ENCODE measurements at places on chromosomes 1 and 21. TPM values are rescaled to one million over a fixed set of nuclear protein-coding genes. Genes with fewer than 3 reads are reported as not detected.

DNA sequence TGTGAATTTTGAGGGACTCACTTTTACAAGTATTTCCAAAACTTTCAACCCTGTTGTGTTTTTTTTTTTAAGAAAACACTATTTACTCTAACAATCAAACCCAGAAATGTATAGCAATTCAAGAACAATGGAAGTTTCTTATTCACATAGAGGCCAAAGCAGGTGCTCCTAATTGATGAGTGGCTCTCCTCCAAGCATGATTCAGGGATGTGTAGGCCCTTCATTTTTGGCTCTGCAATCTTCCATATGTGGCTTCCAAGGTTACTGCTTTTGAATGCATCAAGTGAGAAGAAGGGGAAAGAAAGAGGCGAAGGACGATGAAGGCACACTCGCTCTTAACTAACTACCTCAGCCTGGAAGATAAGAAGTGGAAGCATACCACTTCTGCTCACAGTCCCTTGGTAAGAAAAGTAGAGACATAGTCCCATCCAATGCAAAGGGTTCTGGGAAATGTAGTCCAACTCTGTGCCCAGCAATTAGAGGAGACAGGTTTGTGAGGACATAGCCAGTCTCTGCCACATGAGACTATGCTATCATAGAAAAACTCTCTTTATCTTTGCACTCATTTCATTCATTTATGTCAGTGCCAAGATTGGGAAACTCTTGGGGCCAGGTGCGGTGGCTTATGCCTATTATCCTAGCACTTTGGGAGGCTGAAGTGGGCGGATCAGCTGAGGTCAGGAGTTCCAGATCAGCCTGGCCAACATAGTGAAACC, 46.0 kb downstream of the OPTC start:
- no peak overlapping the region for H3K4me3 ChIP-seq
- H3K27ac ChIP-seq = no peak overlapping the region
- H3K27me3 ChIP-seq = peaks cover 5% of the 10 kb centered on the region
- no peaks in the 10 kb centered on the region for H3K36me3 ChIP-seq

Gene CCDC27
- total RNA-seq = not detected

DNA sequence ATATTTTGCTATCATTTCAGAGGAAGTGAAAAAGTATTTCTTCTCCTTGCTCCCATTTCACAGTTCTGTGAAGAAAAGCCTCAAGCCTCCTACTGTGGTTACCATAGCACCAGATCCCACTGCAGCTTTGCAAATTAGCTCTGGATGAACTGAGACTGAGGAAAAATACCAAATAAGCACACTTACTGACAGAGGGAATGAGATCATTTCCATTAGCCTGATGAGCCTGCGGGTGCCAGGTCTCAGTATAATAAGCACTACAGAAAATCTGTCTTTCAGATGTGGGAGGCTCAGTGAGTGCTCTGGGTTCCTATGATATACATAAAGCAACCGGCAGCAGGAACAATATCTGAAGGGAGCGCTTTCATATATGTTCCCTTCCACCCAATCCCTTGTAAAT, 21.4 kb downstream of the XKR8 start:
- no peak overlapping the region for H3K4me3 ChIP-seq
- H3K4me1 ChIP-seq = no peaks in the 10 kb centered on the region
- no peaks in the 10 kb centered on the region for H3K27me3 ChIP-seq
- no peak overlapping the region for H3K27ac ChIP-seq
- peaks cover 11% of the 10 kb centered on the region for H3K36me3 ChIP-seq

DNA sequence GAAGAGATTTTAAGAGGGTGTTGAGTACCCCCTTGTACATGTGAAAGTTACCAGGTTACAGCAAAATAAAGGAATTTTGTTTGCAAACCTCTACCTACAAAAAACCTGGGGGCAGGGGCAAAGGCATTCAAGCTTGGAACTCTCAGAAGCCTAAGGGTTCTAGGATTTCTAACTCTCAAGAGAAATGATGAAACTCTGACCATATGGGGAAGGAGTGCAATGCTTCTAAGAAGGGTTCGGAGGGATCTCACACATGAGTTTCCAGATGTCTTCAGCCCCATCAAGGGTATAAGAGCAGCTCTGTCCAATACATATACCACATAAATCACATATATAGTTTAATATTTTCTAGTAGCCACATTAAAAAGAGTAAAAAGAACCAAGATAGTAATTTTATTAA, 7.3 kb upstream of the FCGR2A start:
- H3K27me3 ChIP-seq = peaks cover 43% of the 10 kb centered on the region
- no peaks in the 10 kb centered on the region for H3K36me3 ChIP-seq
- no peak for DNase-seq
- H3K4me1 ChIP-seq = peaks cover 9% of the 10 kb centered on the region
- H3K4me3 ChIP-seq = no peak overlapping the region

Gene HSF2BP
- total RNA-seq = 0.24 TPM

GRCh38 chr1:76269155-76269554, 194.6 kb downstream of the ST6GALNAC3 start:
- peak; percentile 34 for DNase-seq
- peak overlapping the region; percentile 11 for H3K4me3 ChIP-seq
- peaks cover 66% of the 10 kb centered on the region for H3K4me1 ChIP-seq
- H3K36me3 ChIP-seq = no peaks in the 10 kb centered on the region
- H3K27me3 ChIP-seq = no peaks in the 10 kb centered on the region

Gene HCRTR1
- total RNA-seq = not detected

DNA sequence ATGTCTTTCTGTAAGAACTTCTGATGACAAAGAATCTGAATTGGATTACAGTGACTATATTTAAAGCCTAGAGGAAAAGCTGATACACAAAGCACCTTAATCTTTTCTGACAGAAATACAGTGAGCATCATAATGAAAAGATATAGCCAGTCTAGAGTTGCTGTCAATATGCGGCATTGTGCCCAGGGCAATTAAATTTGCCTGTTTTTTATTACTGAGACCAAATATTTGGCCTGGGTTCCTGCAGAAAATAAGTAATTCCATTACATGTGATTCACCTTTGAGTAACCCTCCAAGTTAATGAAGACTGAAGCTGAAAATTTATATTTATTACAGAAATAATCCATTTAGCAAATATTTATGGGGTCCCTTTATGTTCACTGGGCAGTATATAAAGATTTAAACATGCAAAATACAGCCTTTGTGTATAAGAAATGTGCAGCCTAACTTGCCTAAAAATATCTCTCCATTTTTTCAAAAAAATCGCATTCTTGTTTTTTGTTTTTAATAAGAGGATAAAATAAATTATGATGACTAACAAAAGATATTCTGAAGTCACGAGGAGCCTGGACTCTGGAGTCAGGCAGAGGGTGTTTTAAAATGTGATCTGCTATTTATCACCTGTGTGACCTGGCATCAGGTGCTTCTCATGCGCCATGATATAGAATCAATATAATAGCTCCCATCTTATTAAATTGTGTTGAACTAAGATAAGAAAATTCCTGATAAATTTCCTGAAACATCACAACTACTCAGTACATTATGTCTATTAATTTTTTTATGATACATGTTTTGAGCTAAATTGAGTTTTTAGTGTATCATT, 83.6 kb downstream of the SGIP1 start:
- no peak overlapping the region for H3K4me3 ChIP-seq
- no peaks in the 10 kb centered on the region for H3K36me3 ChIP-seq
- DNase-seq = no peak
- no peak overlapping the region for H3K27ac ChIP-seq

Gene APOBEC4
- total RNA-seq = not detected

- peaks cover 41% of the 10 kb centered on the region for H3K36me3 ChIP-seq
- no peaks in the 10 kb centered on the region for H3K27me3 ChIP-seq
- no peak for DNase-seq
- no peak overlapping the region for H3K27ac ChIP-seq
- no peak overlapping the region for H3K4me3 ChIP-seq
Measured at GRCh38 chr21:42905195-42905594, 12.1 kb downstream of the NDUFV3 start.

Gene C1orf226
- not detected for total RNA-seq

Gene MAN1A2
- 33.2 TPM for total RNA-seq

DNA sequence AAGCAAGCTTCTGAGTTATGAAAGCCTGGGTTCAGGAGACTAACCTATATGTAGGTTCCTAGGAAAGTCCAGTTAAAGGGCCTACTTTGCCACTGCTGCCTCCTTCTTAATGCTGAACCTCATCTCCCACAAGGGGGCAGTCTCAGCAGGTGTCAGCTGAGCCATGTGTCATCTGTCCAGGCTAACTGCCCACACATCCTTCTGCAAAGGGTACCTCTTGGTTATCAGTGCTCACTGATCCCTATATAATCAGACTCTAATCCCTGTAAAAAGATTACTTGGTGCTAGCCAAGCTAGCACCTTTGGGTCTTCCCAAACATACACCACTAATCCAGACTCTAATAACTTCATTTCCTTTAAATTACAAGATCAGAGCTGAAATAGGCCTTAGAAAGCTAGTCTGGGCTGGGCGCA, 9.0 kb downstream of the PRDX1 start:
- H3K4me3 ChIP-seq = no peak overlapping the region
- H3K36me3 ChIP-seq = peaks cover 75% of the 10 kb centered on the region
- H3K27me3 ChIP-seq = no peaks in the 10 kb centered on the region
- peak; percentile 75 for DNase-seq

DNA sequence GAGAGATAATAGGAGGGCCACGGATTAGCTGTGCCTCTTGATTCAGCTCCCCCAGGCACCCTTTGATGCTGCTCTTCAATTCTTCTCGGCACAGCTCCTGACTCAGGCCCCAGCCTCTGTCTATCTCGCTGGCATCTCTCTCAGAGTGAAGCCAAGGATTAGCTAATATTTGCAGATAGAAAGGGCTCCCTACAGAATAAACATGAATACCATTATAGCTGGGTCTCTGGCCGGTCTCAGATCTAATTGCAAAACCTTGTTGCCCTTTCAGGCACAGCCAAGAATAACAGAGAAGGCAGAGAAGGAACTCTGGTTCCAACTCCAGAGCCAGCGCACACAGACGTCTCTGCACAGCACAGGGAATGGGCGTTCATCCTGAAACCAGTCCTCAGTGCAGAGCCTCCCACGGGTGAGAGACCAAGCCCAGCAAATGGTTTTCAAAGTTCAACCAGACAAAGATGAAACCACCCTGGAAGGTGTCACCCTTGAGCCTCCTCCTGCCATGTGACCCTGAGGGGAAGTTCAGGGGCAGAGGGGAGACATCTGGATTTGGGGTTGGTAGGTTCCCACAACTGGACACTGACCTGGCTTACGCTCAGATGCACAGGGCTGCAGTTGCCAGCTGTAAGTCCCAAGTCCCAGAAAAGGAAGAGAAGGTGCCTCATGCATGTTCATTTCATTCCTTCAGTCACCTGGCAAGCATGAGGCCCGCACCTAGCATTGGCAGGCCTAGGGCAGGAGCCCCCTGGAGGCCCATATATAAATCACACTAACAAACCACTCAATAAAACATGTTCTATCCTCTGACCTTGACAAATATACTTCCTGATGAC, 394.0 kb downstream of the NPHP4 start:
- no peak overlapping the region for H3K27ac ChIP-seq
- DNase-seq = no peak
- H3K4me1 ChIP-seq = no peaks in the 10 kb centered on the region
- peaks cover 1% of the 10 kb centered on the region for H3K27me3 ChIP-seq
- no peak overlapping the region for H3K4me3 ChIP-seq
- H3K36me3 ChIP-seq = no peaks in the 10 kb centered on the region

GRCh38 chr1:11483581-11484320, 4.8 kb downstream of the DISP3 start:
- DNase-seq = no peak
- peaks cover 32% of the 10 kb centered on the region for H3K27me3 ChIP-seq
- no peak overlapping the region for H3K4me3 ChIP-seq
- H3K36me3 ChIP-seq = no peaks in the 10 kb centered on the region
- no peak overlapping the region for H3K27ac ChIP-seq

Gene SMPDL3B
- 0.82 TPM for total RNA-seq

Gene GPR61
- not detected for total RNA-seq
